ENCODE measurements at places on chromosomes 6 and 20. TPM values are rescaled to one million over a fixed set of nuclear protein-coding genes. Genes with fewer than 3 reads are reported as not detected.
A peak's percentile ranks its signal among the peaks of the same experiment; 100 is the strongest.

DNA sequence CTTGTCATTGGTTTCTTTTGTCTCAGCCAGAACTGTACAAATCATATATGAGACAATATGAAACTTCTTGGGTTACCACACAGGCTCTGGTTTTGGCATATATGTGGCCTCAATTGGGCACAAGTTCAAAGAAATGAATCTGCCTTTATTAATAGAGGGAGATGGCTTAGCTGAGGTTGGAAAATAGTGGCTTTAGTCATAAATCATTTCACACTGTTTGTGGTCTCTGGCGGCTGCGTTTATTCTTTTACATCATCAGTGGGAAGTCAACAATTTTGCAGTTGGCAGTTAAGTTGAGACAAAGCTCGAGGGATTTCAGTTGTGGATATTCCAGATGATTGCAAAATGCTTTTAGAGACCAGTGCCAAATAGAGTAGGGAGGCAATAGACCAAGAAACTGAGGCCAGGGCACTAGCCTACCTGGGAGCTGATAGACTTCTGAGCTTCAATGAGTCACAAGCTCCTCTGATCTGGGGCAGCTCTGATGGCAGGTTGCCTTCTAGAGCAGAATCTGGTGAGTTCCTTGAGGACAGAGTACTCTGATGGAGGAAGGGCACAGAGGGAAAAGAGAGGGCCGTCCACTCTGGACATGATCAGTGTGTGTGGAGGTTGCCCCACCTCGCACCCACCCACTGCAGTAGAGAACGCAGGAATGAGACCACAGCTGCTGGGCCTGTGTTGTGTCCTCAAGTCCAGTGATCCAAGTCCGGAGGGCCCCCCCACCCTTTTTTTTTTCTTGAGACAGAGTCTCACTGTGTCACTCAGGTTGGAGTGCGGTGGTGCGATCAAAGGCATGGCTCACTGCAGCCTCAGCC is 73.5 kb downstream of the ARMC2 start:
- no peak for DNase-seq

DNA sequence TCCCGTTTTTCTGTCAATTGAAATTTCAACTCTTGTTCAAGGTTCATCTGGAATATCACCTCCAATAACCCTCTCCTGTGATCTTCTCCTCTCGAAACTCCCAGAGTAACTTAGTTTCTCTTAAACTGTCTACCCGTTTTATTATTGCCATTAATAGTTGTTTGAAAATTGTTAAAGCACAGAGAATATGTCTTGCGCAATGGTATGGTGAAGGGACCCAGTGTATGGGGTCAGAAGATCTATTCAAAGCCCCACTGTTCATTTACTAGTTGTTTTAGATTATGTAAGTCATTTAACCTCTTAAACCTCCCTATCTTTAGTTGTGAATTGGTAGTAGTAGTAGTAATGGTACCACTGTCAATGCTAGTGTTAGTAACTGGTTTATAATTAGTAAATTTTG is 6.2 kb upstream of the TAB2 start:
- DNase-seq, result no peak

GRCh38 chr20:54140067-54140466 is 33.7 kb downstream of the CYP24A1 start:
- no peak for DNase-seq

DNA sequence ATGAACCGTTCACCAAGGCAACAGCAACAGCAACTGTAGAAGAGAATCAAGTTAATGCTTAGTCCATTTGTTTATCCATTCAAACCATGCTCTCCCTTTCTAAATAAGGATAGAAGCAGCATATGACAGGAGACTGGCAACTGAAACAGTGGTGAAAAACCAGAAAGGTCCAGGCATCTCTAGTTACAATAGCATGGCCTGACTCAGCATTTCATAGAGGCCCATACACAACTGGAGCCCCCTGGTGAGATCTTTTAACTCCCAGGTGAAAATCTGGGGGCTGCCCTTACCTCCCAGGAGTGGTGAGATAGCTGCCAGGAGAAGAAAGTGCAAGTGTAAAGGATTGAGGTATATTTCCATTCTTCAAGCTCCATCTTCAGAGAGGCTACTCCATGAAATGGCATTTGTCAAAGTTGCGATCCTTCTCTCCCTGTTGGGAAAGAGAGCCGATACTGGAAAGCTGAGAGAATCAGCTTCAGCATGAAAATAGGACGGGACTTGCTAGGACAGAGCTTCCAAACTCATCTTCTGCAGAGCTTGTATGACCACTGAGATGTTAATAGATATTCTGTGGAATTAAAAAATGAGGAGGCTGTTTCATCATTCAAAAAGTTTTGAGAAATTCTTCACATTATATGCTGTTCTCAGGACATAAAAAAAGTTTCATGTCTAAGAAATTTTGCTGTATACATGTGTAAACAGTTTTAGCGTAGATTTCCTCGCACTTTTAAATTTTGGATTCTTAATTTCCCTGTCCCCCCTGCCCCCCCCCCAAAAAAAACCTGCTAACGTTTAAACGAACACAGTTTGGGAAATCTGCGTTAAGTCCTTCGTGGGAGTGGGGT is 10.9 kb upstream of the SLC2A12 start:
- no peak for DNase-seq

- DNase-seq, result no peak
Observed at GRCh38 chr6:53214172-53214571, 65.5 kb upstream of the GCM1 start.

DNA sequence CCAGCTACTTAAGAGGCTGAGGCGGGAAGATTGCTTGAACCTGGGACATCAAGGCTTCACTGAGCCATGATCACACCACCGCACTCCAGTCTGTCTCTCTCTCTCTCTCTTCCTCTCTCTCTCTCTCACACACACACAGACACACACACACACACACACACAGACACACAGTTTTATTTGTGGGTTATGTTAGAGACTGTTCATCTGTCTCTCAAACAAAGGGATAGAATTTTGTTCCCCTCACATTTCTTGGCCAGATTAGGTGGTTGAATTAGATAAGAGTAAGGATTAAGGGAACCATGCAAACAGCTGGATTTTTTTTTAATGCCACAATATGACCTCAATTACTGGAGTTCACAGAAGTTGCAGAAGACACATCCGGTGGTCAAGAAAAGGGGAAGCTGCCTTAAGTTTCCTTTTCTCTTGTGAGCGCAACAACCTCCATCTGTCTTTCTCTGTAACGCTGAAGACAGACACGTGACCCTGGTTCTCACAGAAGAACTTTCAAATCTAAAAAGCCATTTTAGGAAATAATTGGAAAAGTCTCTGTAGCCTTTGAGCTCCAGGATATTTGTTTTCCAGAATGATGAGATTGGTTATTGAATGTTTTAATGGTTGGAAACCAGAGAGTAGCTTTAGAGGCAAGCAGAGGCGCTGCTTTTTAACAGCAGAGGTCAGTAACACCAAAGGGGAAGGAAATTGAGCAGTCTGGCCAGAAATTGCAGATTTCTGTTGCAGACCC is 32.9 kb upstream of the LGSN start:
- peak; percentile 89 for DNase-seq

GRCh38 chr20:1841554-1842140 is 53.6 kb upstream of the SIRPA start:
- no peak for DNase-seq

DNA sequence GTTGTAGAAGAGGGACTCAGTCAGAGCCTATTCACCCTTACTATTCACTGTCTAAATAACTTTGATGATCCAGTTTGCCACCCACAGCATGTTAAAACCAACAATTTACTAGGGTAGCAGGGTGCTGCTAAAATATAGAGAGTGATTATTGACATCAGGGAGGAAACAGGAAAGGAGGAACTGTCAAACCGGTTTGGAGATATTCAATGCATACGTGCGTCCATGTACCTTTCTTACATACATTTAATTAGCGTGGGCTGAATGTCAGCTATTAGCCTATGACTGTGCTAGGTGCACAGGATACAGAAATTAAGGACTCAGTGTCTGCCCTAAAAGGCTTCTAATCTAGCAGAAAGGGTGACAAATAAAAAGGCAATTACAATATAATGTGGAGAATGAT is 57.2 kb downstream of the IL20RA start:
- no peak for DNase-seq

GRCh38 chr20:11626551-11626950 is 291.1 kb upstream of the BTBD3 start:
- no peak for DNase-seq

GRCh38 chr6:163716690-163717089 is 302.2 kb downstream of the QKI start:
- peak; percentile 71 for DNase-seq

DNA sequence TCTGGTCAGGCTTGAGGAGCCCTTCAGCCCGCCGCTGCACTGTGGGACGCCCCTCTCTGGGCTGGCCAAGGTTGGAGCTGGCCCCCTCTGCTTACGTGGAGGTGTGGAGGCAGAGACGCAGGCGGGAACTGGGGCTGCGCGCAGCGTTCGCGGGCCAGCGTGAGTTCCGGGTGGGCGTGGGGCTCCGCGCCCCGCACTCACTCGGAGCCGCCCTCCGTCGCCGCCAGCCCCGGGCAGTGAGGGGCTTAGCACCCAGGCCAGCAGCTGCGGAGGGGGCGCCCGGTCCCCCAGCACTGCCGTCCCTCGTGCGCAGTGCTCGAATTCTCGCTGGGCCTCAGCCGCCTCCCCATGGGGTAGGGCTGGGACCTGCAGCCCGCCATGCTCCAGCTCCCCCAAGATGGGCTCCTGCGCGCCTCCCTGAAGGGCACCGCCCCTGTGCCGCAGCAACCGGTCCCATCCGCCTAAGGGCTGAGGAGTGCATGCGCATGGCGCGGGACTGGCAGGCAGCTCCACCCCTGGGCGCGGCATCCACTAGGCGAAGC is 695.9 kb downstream of the EPHA7 start:
- no peak for DNase-seq

DNA sequence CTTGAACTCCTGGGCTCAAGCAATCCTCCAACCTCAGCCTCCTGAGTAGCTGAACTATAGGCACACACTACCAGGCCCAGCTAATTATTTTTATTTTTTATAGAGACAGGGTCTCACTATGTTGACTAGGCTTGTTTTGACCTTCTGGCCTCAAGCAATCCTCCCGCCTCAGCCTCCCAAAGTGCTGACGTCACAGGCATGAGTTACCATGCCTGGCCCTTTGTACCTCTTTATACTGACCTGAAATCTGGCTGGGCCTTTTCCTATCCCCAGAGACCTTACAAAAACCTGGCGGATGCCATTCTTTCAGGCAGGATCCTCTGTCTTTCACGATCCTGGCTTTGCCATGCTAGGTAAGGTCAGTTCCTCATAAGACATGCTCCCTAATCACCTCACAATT is 11.5 kb downstream of the WFDC3 start:
- no peak for DNase-seq

DNA sequence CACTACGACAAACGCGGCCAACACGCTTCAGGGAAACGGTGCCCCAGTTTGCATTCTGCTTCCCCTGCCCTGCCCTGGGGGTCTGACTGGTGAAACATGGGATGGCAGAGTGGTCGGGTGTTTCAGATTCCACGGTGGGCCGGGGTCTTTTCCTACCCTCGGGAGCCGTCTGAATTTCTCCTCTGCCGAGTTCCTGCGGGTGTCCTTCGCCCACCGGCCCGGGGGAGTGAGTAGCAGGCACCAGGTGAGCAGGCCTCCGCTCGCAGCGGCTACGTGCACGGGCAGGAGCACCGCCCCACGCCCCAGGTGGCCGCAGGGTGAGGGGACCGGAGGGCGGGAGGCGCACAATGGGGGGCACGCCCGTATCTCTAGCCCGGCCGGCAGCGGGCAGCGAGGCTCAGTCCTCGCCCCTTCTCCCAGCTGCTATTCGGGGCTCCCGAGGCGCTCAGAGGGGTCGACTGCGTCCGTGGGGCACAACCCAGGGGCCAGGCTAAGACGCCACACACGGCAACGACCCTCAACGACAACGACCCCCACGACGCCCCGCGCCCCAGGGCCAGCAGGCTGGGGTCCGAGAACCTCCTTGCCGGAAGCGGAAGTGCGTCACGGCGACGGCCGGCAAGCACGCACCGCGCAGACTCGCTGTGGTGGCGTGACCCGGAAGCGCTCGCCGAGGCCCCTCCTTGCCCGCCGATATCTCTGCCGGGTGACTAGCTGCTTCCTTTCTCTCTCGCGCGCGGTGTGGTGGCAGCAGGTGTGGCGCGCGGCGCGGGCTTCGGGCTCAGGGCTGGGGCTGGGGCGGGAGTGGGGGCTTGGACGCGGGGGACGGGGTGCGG is at the start of gene RPS21:
Gene RPS21 (plus strand): TSS at position 721 of the 836 bp plus-strand sequence. CDS start 236 bp downstream, outside the sequence.
- peak; percentile 95 for DNase-seq

DNA sequence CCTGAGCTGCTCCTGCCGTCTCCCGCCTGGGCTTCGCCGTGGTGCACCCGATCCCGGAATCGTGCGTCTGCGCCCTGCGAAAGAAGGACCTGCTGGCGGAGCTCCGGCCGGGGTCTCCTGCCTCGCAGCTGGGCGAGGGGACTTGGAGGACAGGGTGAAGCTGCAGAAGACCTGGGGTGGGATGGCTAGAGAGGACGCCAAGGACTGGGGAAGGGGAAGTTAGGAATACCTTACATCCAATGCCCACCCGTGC is 150.2 kb downstream of the PRL start:
- no peak for DNase-seq

GRCh38 chr6:135044639-135045038 is 10.0 kb downstream of the HBS1L start:
- peak; percentile 26 for DNase-seq

DNA sequence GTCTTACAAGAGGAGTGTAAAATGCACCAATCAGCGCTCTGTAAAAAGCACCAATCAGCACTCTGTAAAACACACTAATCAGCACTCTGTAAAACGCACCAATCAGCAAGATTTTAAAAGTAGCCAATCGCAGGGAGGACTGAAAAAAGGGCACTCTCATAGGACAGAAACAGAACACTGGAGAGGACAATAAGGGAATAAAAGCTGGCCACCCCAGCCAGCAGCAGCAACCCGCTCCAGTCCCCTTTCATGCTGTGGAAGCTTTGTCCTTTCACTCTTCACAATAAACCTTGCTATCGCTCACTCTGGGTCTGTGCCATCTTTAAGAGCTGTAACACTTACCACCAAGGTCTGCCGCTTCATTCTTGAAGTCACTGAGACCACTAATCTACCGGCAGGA is 1.7 kb upstream of the AIG1 start:
- DNase-seq, result no peak

DNA sequence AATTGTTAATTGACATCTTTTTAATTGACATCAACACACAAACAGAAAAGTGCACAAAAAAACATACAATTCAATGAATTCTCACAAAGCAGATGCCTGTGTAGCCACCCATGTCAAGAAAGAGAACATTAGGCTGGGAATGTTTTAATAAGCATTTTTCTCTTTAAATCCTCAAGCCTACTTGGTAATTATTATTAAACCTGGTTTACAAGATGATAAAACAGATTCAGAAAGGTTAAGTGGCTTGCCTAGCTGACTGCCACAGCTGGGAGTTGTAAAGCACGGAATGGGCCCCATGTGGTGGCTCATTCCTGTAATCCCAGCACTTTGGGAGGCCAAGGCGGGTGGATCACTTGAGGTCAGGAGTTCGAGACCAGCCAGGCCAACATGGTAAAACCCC is 90.0 kb upstream of the AKAP12 start:
- DNase-seq, result no peak

GRCh38 chr20:59819496-59820203 is 113.8 kb downstream of the SYCP2 start:
- DNase-seq, result no peak

The RIMS1 gene
- total RNA-seq, result not detected

The OR11A1 gene
- total RNA-seq, result not detected

The FERMT1 gene
- total RNA-seq, result not detected

The MYH7B gene
- total RNA-seq, result 0.70 TPM

Measured in OCI-LY7 (cell line).